ENCODE measurements at places on chromosomes 4 and X.

- DNase-seq, result no peak
These were observed 353.6 kb downstream of the TRIML1 start for GRCh38 chr4:188492886-188493285.

DNA sequence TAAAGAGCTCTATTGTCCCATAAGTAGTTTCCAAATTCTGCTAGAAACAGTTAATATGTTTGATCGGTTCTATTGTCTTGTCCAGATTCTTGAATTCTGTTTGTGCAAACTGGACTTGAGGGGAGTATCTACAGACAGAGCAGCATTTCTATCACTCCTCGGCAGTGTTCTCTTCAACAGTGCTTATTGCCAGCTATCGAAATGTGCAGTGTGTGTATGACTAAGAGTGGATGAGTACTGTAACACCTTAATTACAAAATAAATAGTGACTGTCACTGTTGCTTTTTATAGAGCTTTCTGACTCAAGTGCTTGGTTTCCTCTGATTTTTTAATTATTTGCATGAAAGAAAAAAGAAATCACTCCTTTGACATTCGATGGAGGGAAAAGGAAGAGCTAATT, 274.6 kb downstream of the RPA4 start:
- DNase-seq, result no peak

- DNase-seq, result no peak
These were observed 199.5 kb upstream of the HS3ST1 start for GRCh38 chr4:11628093-11628725.

DNA sequence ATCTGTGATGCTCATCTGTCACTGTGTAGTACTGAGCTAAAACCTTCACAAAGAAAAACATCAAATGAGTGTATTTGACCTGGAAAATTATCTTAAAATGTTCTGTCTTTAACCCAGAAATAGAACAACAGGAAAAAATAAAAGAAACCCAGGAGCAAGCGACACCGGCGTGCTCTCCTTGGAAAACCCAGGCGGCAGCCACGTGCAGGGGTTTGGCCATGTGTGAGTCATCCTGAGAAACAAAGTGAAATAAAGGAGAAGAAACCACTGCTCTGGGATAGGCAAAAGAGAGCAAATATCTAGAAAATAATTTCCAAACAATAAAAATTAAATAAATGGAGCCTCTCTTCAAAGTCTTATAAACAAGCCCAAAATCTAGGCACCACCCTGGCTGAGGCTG, 20.0 kb upstream of the TMEM128 start:
- no peak for DNase-seq

GRCh38 chrX:48560681-48561080, 13.6 kb upstream of the RBM3 start:
- DNase-seq, result no peak

- DNase-seq, result no peak
These were observed 1.3 kb downstream of the G3BP2 start for GRCh38 chr4:75671802-75672421.

DNA sequence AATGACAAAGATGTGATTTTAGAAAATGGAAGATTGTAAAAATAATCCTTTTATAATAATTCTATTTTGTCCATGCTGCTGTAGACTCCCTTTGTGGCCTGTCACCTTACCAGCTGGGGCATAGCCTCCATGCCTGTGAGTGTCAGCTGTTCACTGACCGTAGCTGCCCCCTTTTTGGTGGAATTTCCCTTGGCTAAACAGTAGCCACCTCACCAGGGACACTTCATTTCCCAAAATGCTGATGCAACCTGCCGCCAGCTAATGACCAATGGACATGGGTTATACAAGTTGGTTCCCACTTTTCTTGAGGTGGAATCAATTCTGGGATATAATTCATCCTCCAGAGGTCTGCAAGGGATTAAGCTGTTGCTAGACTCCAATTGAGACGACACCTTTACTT, 368.4 kb downstream of the PRDM5 start:
- DNase-seq, result no peak

GRCh38 chr4:26583865-26584652, at the start of gene TBC1D19:
TSS of gene TBC1D19 (plus strand) at chr4:26584084. CDS start at chr4:26584194, 110 bp downstream.
- peak; percentile 85 for DNase-seq

- DNase-seq, result no peak
These were observed 2706.8 kb downstream of the ARAP2 start for GRCh38 chr4:33537527-33537926.

GRCh38 chr4:148053298-148054003, 321.6 kb downstream of the ARHGAP10 start:
- DNase-seq, result no peak

Data from occipital lobe (tissue), 3 donors.